Neural progenitor cell (in vitro differentiated cells): ENCODE measurements at places on chromosomes 7 and 10. TPM values are rescaled to one million over a fixed set of nuclear protein-coding genes. Genes with fewer than 3 reads are reported as not detected.

TRIL gene
- total RNA-seq = 8.5 and 14.3 TPM in 2 replicates

WNT8B gene
- 5.8 and 9.0 TPM in 2 replicates for total RNA-seq

CLCN1 gene
- not detected in 2 replicates for total RNA-seq

IRF5 gene
- total RNA-seq = 0.22 and 0.28 TPM in 2 replicates

DNA sequence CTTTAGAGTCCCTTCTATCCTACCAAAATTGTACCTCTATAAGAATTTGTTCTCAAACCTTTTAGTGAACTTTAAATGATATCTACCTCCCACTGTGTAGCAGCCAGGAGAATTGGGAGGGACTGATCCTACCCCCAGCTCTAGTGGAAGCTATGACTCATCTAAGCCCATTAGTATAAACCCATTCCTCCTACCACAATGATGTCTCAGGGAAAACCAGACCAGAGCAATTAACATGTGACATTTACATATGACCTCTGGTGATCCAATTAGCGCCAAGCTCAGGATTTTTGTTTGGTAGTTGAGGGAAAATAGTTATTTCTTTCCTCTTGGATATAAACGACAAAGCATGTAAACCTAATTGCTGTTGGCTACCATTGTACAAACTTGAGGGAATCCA is 33.1 kb upstream of the R3HCC1L start:
- DNase-seq = no peak

- no peak for DNase-seq
Observed at GRCh38 chr7:604884-605531, 85.4 kb upstream of the PDGFA start.

DNA sequence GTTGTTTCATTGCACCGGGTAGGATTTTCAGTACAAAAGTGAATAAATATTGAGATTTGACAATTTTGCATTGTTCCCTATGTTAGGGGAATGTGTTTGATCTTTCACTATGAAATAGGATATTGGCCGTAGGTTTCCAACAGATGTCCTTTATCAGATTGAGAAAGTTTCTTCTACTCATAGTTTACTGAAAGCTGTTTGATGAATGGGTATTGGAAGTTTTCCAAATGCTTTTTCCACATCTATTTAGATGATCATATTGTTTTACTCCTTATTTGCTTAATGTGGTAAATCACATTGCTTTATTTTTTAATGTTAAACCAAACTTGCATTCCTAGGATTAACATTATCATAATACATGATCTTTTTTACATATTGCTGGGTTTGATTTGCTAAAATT is 177.9 kb upstream of the C7orf33 start:
- DNase-seq = no peak

DNA sequence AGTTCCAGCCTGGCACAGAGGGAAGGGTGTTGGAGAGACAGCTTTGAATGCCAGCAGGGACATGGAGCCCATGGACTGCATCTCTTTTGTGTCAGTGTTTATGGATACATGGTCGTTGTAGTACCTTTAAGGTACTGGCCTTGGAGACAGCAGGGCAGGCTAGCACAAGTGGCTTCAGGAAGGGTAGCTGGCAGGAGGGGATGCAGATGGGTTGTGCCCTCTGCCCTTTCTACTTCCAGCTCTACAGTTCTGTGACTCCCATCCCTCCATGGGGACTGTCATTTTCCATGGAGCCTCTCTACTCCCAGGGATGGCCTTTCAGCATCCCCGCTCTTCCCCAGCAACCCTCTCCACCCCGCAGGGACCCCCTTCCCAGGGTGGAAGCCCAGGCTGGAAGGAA is 25.1 kb downstream of the POLL start:
- no peak for DNase-seq

DNA sequence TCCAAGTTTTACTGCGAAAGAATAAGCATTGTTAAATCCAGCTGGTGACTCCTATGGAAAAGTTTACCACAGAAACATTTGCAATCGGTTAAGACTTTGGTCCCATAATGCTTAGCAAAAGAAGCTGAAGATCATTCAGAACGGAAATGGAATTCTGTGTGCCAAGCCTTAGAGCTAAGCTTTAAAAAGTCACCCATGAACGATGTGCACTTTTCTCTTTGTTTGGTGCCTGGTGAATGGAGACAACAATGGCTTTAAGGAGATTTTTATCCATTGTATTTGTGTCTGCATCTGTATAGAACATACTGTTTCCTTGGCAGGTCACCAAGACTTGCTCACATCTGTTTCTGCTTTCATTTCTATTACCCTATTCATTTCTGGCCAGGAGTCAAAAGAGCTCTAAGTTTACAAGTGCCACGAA is 26.3 kb upstream of the COL1A2 start:
- peak; percentile 25 for DNase-seq

GRCh38 chr7:240146-240676 is 47.8 kb downstream of the FAM20C start:
- DNase-seq = no peak

- peak; percentile 55 for DNase-seq
Observed at GRCh38 chr7:122791959-122792545, 89.3 kb upstream of the RNF148 start.

DNA sequence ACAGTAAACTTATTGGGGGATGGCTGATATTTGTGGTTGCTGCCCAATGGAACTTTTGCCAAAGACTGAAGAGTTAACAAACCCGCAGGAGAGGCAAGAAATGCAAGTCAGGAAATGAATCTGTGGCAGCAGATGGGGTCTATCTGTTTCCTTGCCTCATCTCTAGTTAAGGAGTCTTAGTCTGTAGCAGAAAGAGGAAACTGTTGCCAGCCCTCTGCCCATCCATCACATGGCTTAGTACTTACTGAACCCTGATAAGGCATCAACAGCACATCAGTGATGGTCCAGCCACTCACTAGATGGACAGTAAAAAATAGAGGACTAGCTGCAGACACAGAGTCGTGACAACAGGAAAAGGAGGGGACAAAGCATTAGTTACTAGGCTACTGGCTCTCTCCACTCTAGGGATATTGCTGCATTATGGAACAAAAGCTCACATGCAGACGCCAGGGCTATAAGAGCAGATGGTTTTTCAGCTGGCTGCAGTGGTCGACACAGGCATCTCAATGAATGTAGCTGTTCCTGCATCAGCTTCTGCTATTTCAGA is 614.7 kb downstream of the PARD3 start:
- no peak for DNase-seq

GRCh38 chr7:3591219-3591618 is 290.2 kb downstream of the SDK1 start:
- DNase-seq = no peak

DNA sequence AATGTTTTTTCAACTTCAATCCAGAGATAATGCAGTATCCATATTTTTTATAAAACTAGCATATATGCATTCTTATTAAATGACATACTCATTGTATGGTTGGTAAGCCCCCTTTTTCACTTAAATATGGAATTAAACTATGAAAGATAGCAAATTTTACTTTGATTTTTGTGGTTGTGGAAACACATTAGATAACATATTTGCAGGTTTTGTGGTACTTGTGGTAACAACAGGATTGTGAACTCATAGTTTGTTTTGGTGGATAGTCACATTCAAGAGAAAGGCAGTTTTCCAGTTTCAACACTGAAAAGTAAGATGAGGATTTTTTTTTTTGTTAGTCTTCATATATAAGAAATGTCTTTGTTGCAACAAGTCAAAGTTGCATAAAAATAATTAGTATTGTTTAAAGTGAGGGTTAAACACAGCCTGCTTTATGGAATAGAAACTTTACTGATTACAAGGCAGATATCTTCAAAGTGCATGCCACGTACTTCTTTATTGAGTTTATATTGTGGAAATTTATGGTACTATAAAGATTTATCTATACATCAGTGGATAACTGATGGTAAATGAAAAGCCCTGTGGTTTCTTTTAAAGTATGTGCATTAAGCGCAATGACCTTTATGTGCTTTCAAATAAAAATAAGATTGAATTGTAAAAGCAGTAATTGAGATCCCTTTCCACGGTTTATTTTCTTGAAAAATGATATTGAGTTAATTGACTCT is 39.7 kb upstream of the SEMA3D start:
- no peak for DNase-seq

DNA sequence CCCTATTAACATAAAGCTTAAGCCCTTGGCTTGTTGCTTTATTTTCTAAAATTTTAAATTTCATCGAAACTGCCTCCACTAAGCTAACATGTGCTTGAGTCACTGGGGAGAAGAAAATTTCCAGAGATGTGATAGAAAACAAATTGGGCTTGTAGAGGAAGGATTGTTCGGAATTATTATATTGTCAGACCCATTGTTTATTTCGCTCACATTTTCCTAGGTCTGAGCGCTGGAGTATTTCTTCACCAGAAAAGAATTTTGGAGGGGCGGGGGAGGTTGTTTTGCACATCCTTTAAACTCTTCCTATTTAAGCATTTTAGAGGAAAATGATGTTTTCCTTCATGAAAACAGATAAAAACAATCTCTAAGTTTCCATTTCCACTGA is 29.1 kb downstream of the CELF2 start:
- DNase-seq = no peak

GRCh38 chr10:58651040-58651439 is 138.4 kb downstream of the BICC1 start:
- DNase-seq = no peak

DNA sequence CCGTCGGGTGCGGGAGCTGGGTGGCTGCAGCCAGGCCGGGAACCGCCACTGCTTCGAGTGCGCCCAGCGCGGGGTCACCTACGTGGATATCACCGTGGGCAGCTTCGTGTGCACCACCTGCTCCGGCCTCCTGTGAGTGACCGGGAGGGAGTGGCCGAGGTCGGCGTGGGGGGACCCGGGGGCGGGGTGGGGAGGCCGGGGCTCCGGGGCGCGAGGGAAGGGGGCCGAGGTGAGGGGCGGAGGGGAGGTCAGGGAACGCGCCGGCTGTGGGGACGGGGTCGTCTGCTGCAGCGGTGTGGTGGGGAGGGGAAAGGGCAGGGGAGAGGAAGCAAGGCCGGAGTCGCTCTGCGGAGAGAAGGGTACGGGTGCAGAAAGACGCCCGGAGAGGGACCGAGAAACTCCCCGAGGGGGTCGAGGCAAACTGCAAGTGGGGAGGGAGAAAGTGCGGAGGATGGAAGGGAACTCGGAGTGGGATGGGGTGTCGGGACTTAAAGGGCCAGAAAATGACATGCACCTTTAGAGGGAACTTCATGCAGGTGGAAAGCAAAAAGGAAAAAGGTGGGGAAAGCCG is 518 bp downstream of the AGFG2 start:
- peak; percentile 51 for DNase-seq

DNA sequence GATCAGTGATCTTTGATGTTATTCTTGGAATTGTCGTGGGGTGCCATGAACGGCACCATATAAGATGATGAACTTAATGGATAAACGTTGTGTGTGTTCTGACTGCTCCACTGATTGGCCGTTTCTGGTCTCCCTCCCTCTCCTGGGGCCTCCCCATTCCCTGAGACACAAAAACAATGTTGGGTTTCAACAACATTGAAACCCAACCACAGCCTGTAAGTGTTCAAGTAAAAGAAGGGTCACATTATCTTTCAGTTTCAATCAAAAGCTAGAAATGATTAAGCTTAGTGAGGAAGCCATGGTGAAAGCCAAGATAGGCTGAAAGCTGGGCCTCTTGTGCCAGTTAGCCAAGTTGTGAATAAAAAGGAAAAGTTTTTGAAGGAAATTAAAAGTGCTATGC is 19.5 kb downstream of the EN2 start:
- no peak for DNase-seq

- DNase-seq = no peak
Observed at GRCh38 chr10:45545150-45545549, 127.4 kb downstream of the ZFAND4 start.

- DNase-seq = no peak
Observed at GRCh38 chr10:59234194-59234593, 57.8 kb downstream of the PHYHIPL start.

DNA sequence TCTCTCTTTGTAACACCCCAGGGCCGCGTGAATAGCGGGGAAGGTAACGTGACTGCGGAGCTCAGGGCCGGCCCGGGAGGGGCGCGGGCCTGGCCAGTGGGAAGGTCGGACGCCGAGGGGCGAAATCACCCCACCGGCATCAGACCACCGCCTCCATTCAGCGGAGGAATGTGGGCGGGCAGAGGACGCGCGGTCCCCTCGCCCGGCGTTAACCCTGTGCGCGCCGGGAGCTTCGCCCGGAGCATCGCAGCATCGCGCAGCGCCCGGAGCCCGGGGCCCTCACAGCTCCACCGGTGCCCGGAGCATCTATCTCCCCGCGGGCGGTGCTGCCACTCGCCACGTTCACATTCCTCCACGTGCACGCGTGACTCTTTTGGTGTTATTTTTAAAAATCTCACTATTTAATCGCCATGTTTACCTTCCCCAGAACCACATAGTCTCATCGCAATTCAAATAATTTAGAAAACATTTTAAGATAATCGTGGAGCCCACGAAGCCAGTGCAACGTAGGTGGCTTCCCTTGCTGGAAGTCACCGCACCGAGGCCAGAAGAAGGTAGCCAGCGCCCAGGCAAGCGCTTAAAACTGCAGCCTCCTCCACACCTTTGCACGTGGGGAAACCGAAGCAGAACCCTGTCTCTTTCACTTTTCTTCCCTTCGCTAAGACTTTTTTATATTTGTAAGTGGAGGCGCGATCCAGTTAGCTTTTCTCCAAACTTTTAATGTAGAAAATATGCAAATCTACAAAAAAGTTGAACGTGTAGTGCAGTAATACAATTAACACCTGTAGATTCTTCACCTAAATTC is 21.8 kb downstream of the FGFBP3 start:
- peak; percentile 96 for DNase-seq

DNA sequence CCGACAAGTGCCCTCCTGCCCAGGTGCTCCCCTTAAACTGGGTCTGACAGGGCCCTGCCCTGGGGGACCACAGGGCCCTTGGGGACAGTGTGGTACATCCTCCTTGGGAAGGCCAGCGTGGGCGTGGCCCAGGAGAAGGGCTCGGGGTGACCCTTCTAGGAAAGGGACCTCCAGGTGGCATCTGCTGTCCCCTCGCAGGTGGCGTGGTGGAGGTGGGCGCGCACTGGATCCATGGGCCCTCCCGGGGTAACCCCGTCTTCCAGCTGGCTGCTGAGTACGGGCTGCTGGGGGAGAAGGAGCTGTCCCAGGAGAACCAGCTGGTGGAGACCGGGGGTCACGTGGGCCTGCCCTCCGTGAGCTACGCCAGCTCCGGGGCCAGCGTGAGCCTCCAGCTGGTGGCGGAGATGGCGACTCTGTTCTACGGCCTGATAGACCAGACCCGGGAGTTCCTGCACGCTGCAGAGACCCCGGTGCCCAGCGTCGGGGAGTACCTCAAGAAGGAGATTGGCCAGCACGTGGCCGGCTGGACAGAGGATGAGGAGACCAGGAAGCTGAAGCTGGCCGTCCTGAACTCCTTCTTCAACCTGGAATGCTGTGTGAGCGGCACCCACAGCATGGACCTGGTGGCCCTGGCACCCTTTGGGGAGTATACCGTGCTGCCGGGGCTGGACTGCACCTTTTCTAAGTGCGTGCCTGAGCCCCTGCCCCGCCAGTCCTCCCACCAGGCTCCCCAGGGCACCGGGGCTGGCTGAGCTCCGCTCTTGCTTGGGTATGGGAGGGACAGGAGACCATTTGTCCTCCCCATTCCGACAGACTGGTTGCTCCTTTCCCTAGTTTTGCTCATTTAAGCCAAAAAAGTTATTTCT is 972 bp downstream of the PAOX start:
- DNase-seq = no peak

- no peak for DNase-seq
Observed at GRCh38 chr10:113087165-113088029, 137.3 kb downstream of the TCF7L2 start.
